ENCODE measurements at places on chromosomes 11 and 22.

GRCh38 chr11:39365809-39366436 is 2093.5 kb downstream of the LRRC4C start:
- peak; percentile 20 for DNase-seq

DNA sequence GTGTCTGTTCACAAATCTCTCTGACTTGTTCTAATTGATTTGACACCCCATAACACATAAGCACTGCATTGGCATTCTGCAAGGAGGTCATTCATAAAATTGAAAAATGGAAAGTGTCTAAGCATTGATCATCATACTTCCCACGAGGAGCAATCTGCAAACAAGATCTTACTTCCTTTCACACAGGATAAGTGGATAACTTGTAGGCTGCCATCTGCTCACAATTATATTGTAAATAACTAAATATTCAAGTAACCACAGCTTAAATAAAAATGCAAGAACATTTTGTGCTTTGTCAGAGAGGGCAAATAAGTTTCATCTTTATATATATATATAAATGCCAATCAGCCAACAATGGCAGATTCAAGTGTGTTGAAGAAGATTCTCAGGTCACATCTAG is 264.8 kb upstream of the ZC3H12C start:
- DNase-seq = no peak

GRCh38 chr11:26162291-26162690 is 169.6 kb upstream of the ANO3 start:
- DNase-seq = no peak

DNA sequence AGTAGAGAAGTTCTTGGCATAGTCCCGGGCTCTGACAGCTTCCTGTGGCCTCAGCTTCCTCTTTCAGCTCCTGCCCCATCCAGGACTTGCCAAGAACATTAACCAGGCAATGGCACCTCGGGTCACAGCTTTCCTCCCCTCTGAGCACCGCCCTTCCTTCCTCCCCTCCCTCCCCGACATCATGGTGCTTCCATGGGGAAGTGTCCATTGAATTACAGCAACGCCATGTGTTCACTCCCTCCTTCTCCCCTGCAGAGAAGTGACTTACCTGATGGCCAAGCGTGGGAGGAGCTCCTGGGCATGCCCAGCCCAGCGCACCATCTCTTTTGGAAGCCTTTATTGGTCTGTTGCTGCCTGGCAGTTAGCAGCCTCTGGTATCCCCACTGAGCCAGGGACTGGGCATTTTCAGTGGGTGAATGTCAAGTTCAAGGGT is 25.8 kb upstream of the DAGLA start:
- no peak for DNase-seq

DNA sequence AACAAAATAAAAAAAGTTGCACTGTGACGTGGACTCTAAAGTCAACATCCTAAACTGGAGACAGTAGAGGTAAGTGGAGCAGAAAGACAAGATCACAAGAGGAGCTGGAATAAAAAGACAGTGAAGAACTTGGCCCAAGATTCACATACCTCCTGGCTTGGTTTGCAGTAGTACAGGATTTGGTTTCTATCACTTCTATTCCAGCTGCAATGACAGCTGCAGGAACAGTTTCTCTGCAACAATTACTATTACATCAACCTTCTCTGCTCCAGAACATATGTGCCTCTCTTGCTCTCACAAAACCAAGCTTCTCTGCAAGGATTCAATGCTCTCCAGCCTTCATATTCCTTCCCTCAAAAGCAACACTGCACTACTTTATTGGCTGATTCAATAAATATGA is 7.8 kb upstream of the KDM2A start:
- DNase-seq = no peak

GRCh38 chr11:103870821-103871309 is 165.6 kb upstream of the DDI1 start:
- no peak for DNase-seq

DNA sequence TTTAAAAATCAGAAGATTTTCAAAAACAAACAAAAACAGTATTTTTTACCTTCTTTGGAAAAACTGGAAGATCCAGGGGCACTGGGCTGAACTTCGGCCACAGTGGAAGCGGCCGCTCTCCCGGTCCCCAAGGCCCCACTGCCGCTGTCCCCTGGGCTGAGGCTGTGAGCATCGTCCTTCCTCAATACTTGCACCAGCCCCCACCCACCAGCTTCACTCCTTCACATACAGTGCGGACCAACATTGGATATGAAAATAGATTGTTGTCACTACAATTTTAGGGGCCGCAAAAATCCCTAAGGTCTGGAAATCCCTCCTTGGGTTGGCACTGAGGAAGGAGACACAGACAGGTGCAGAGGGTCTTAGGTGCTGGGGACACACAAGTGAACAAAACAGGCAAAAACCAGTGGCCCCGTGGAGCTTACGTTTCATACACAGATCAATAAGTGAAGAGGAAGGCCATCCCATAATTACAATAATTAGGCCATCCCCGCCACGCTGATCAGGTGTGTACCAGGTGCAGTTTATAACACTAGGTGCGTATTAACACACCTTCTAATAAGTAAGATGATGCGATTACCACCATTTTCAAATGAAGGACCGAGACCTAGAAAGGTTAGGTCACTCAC is 28.2 kb upstream of the SLC22A12 start:
- no peak for DNase-seq

- no peak for DNase-seq
Observed at GRCh38 chr22:46721501-46722085, 16.5 kb downstream of the CERK start.
